ENCODE measurements at places on chromosomes 13 and 19.

- no peak for DNase-seq
Observed at GRCh38 chr19:35320065-35320713, 8.8 kb upstream of the CD22 start.

- DNase-seq = no peak
Observed at GRCh38 chr19:45590300-45591003, 5.8 kb upstream of the OPA3 start.

GRCh38 chr13:100825557-100825956, 151.0 kb upstream of the TMTC4 start:
- DNase-seq = peak; percentile 71

DNA sequence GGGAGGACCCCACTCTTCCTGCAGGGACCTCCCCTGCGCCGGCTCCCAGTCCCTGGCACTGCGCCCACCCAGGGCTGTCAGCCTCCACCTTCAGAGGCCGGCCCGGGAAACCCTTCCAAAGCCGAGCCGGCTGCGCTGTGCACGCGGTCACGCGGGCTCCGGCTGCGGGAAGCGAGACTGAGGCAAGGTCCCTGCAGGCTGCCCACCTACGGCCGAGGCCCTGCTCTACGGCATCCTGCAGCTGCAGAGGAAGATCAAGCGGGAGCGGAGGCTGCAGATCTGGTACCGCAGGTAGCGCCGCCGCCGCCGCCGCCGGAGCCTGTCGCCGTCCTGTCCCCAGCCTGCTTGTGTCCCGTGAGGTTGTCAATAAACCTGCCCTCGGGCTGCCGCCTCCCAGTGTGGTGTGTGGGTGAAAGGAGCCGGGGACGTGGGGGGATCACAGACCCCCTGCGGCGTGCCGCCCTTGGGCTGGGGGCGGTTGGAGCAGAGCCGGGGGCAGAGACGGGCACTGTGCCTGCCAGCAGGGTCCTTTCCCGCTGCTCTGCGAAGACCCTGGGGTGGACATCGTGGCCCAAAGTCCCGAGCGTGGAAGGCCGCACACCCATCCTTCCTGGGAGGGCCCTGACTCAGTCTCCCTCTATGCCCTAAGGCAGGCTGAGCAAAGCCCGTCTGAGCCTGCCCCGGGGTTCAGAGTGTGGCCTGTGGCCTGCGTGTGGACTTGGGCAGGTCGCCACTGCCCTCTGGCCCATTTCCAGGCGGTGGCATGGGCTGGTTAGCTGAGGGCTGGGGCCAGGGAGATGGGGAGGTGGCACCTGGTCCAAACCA, 5.9 kb downstream of the GAMT start:
- DNase-seq = no peak

GRCh38 chr19:19575411-19575810, 37.3 kb downstream of the CILP2 start:
- DNase-seq = no peak

GRCh38 chr19:38562096-38562495, 55.7 kb downstream of the MAP4K1 start:
- no peak for DNase-seq

DNA sequence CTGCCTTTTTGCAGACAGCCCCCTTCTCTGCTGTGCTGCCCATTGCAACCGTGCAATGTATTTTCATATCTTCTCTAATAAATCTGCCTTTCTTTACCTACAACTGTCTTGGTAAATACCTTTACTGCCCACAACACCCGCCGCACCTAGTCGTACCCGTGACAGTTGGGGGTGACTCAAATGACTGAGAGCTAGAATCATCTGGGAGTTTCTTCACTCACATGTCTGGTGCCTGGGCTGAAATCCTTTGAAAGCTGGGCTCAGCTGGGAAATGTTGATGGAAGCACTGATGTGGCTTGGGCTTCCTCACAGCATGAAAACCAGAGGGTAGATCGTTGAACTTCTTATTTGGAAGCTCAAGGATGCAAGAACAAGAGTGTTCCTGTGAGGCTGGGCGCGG, 2.8 kb upstream of the PNMA8A start:
- no peak for DNase-seq

DNA sequence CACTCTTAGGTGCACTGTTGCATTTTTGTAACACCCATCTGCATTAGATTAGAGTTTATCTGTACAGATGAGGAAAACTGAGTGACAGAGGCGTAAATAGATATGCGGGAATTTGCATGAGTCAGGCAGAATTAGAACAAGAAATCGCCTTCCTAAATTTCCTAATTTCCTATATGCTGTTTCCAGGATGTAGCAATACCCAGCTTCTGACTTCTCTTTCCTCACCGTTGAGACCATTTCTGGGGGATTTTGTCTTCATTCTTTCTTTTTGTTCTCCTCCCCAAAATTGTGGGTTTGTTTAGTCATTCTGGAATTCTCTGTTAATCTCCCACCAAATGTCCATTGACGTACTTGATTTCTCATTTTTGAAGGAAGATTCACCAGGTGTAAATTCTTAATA, 10.6 kb upstream of the ZNF792 start:
- no peak for DNase-seq

DNA sequence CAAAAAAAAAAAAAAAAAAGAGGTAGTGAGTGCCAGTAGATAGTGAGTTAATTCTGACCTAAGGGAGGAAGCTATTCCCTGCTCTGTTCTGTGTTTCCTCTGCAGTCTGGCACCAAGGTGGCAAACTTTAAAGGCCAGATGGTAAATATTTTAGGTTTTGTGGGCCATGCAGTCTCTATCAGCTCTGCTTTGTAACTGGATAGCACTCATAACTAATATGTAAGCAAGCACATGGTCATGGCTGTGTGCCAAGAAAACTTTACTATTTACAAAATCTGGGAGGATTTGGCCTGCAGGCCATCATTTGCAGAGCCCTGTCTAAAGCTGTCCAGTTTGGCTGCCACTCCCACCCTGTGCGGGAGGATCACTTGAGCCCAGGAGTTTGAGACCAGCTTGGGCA, 4.3 kb downstream of the PIN1 start:
- DNase-seq = no peak

- DNase-seq = no peak
Observed at GRCh38 chr19:33399745-33400681, 26.5 kb downstream of the CEBPG start.

DNA sequence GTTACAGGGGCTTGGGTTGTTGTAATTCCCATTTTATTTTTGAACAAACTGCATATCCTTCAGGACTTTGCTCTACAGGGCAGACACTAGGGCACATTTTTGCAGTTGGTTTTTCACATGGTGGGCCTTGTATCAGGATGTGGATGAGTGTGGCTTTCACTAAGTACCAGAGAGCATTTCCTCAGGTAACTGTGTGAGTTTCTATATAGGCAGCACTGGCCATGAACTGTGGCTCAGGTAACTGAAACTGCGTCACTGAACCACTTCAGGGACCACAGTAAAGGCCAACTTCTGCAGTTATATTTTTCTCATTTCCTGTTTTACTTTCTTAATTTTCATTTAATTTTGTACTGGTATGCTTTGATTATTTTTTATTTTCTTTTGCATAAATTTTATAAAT, 166.5 kb downstream of the ZNF486 start:
- no peak for DNase-seq

- no peak for DNase-seq
Observed at GRCh38 chr19:56319991-56320390, 5.4 kb upstream of the ZSCAN5A start.

GRCh38 chr19:51676566-51677083, 16.5 kb upstream of the SPACA6 start:
- no peak for DNase-seq

DNA sequence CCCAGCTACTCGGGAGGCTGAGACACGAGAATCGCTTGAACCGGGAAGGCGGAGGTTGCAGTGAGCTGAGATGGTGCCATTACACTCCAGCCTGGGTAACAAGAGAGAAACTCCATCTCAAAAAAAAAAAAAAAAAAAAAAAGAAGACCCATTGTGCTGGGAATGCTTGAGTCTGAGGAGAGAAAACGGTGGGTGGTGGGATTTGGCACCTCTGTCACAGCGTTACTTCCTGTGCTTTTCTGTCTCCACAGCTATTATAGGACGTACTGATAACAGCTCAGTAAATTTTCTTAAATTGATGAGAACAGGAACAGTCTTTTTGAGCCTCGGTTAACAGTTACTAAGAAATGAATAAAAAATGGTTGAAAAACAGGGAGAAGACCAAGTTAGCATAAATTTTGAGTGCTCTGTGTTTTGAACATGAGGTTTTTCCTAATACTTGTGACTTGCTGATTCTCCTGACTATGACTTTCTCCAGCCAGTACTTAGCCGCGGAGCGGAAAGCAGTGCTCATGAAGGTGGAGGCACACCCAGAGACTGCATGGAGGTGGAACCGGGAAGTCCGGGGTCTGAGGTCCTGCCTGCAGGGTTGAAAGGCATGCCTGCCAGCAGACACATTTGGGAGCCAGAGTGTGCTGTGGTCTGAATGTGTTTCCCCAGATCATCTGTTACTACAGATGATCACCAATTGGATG, 55.3 kb upstream of the TEX29 start:
- DNase-seq = no peak

- peak; percentile 22 for DNase-seq
Observed at GRCh38 chr19:47075179-47075810, 26.9 kb upstream of the TMEM160 start.

DNA sequence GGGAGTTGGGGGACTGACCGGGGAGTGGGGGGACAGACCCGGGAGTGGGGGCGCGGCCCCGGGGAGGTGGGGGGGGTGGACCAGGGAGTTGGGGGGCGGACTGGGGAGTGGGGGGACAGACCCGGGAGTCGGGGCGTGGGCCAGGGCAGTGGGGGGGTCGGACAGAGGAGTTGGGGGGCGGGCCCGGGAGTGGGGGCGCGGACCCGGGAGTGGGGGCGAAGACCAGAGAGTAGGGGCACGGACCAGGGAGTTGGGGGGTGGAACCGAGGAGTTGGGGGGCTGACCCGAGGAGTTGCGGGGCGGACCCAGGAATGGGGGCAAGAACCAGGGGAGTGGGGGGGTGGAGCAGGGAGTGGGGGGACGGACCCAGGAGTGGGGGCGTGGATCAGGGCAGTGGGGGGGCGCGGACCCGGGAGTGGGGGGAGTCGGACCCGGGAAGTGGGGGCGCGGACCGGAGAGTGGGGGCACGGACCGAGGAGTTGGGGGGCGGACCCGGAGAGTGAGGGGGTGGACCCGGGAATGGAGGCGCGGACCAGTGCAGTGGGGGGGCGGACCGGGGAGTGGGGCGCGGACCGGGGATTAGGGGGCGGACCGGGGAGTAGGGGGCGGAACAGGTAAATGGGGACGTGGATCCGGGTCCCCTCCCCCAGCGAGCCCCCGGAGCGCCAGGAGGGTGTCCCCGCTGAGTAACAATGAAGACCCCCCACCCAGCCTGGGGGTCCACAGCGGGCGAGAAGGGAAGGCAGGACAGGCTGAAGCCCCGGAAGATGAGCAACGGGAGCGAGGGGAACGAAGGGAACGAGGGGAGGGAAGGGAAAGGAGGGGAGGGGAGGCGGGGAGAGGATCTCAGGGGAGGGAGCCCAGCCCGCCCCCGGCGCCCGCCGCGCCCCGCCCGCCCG, 589 bp downstream of the R3HDM4 start:
- DNase-seq = no peak

DNA sequence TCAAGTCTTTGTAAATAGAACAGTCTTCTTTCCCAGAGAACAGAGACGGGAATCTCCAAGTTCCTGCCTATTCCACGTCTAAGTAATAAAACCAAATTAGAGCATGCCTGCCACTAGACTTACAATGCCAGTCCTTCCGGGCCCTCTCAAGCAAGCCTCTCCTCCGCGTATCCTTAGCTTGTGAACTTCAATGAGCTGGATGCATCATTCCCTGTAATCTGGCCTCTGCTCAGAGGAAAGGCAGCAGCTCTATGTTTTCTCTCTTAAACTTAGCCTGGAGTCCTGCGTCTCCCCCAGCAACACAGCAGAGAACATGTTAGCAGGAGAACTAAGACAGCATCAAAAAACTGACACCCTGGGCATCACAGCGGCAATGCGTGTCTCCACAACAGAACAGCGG, 8.2 kb downstream of the NALCN start:
- no peak for DNase-seq

All from fibroblast of lung (primary cell).